ENCODE measurements at places on chromosomes 7 and 10.

DNA sequence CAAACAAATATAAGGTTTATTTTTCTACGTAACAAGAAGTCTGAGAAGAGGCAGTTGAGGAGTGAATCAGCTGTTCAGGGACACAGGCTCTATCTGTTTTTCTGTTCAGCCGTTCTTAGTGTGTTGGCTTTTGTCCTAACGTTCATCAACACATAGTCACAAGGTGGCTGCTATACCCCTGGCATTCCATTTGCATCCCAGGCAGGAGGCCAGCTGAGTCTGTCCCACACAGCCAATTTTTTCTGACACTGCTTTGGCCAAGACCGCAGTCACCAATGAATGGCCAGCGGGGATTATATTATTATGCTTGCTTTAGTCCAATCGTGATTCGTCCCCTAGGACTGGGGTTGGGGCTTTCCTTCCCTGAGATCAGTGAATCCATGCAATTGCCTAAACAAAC, 143.4 kb upstream of the CHST15 start:
- no peak for DNase-seq

- DNase-seq = no peak
Observed at GRCh38 chr7:1591396-1591795, 21.6 kb upstream of the PSMG3 start.

- DNase-seq = no peak
Observed at GRCh38 chr7:48390388-48391327, 219.4 kb downstream of the ABCA13 start.

DNA sequence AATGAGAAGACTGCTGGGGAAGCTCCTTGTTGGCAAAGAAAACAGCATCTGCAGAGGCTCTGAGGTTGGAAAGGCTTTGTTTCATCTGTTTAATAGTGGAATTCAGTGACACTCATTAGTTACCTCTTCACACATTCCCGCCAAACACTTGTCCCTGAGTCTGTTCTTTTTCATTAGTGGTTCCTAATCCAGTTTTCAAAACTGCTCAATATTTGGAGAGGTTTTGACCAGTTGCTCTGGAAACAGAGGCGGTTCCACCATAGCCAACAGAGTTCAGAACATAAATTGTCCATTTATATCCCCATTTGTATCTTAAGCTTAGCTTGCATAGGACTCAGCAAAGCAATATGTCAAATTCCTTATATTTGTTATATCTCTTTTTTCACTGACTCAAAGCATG, 754.6 kb downstream of the AUTS2 start:
- no peak for DNase-seq

DNA sequence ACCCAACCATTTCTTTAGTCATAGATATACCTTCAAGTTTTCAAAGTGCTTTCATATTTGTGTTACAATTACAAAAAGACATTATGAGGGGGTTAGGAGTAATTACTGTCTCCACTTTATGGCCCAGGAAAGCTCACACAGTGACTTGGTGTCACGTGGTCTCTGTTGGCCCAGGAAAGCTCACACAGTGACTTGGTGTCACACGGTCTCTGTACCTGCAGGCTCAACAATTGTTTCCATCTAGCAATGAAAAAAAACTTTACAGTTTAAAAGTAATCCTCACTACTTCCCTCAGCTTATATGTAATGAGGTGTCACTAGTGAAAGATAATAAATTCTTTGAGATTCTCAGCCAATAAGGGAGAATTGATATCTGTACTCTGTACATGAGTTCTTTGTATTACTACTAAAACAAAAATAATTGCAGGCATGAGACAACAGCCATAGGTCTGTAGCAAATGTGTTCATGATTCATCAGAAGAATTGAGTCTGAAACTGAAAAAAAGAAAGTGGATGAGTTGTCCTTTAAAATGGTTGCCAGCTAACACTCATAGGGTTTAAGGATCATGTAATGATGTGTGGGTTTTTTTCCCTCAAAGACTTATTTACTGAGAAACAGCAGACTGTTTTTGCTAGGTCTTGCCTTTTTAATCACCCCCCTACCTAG, 10.9 kb downstream of the OGDH start:
- DNase-seq = no peak

DNA sequence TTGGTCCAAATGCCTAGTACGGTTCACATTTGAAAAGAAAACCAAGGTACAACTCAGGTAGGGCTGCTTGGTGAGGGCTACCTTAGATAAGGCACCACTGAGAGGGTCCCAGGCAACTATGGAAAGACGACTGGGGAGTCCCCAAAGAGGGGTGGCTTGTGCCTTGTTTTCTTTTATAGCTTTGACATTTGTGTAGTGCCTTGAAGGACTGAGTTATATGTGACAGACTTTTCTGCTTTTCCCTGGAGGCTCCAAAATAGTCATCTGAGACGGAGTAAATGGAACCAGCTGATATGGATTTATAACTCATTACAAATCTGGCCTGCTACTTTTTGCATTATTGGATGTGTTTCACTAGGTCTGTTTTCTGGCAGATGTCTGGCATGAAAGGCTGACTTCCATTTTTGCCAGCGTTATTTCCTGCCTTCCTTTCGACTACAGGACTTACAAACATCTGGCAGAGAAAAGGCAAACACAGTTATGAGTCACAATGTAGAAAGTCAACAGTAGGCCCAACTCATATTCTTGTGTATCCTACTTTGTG, 88.2 kb upstream of the IMMP2L start:
- no peak for DNase-seq

DNA sequence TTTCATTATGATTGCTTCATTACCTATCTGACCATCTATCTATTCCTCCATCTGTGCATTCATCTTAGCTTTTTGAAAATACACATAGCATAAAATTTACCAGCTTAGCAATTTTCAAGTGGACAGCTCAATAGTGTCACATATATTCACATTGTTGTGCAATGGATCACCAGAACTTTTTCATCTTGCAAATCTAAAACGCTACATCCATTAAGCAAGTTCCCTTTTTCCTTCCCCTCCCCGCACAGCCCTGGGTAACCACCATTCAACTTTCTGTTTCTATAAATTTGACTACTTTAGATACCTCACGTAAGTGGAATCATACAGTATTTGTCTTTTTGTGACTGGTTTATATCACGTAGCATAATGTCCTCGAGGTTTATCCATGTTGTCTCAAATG, 78.0 kb upstream of the ADRB1 start:
- no peak for DNase-seq

GRCh38 chr7:1290026-1290678, 57.5 kb downstream of the UNCX start:
- peak; percentile 42 for DNase-seq

DNA sequence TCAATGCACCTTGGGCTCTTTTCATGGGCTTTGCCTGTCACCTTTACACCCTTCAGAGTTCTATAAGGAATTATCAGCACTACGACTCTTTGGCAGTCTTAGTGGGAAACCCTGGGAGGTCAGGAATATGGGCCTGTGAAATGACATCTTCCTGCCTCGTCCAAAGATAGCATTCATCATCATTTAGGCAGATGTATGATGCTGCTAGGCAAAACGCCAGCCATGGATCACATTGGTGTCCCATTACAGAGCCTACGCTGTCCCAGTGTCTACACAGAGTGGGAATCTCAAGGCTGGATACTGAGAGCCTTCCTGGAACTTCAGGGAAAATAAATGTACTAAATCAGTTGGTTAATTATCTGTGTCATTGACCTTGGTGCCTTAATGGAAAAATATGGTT, 259.4 kb upstream of the CELF2 start:
- no peak for DNase-seq

DNA sequence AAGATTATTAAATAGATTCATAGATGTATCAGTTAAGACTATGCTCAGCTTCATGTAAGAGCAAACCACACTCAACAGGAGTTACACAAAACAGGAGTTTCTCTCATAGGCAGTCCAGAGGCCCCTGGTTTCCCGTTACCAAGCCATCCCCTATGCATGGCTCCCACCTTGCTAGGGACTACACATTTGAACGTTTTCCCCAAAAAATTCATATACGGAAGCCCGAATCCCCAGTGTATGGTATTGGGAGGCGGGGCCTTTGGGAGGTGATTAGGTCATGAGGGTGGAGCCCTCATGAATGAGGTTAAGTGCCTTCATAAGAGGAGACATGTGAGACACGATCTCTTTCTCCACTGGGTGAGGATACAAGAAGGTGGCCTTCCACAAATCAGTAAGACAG, 29.1 kb downstream of the RSU1 start:
- DNase-seq = no peak

GRCh38 chr10:69464801-69465401, 13.6 kb downstream of the TSPAN15 start:
- peak; percentile 49 for DNase-seq

GRCh38 chr10:112216151-112216550, 32.6 kb upstream of the GPAM start:
- no peak for DNase-seq

DNA sequence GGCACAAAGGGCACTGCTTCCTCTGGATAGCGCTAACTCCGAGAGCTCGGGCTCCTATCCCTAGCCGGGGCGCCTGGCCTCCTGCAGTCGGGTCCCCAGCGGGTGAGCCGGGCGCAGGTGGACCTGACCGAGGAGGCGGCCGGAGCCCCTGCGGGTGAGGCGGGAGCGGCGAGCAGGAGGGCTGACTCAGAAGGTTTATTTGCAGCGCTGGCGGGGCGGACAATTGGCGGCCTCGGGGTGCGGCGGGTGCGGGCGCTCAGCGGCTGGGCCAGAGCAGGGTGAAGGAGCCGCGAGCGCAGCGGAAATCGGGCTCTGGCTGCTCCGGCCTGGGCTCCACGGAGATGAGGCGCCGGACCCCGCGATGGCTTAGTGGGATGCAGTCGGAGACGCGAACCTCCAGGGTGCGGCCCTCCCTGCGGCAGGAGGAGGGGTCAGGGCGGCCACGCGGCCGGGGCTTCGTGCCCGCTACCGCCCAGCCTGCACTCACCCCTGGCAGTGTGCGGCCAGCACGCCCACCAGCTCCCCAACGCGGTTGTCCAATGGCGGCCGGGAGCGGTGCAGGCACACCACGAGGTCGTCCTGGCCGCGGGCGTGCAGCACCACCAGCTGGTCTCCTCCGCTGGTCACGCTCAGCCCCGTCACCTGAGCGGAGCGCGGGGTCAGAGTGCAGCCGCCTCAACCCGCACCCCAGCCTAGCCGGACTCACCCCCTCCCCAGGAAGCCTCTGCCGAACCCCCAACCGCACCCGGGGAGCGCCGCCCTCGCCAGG, 16.1 kb downstream of the MYO1G start:
- DNase-seq = no peak

GRCh38 chr7:35241884-35242283, 12.0 kb downstream of the TBX20 start:
- DNase-seq = no peak

GRCh38 chr10:86723009-86723408, 33.4 kb upstream of the BMPR1A start:
- no peak for DNase-seq

DNA sequence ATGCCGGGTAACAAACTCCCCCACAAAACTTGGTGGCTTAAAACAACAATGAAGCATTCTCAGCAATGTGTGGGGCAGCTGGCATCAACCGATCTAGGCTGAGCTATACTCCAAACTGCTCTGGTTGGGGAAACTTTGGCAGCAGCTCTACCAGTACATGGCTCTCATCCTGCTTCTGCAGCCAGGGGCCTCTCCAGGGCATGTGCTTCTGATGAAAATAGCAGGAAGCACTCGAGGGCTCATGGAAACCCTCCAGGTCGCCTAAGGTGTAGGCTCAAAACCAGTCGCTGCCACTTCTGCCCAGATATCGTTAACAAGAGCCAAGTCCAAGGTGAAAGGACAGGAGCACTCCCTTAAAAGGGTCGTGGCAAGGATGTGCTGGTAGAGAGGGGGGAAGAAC, 134.1 kb downstream of the TEX36 start:
- no peak for DNase-seq

- DNase-seq = no peak
Observed at GRCh38 chr7:37552030-37552429, 103.4 kb upstream of the ELMO1 start.

- DNase-seq = no peak
Observed at GRCh38 chr10:28624351-28624750, 53.0 kb upstream of the BAMBI start.

GRCh38 chr7:45687721-45688120, 113.6 kb downstream of the ADCY1 start:
- DNase-seq = no peak

DNA sequence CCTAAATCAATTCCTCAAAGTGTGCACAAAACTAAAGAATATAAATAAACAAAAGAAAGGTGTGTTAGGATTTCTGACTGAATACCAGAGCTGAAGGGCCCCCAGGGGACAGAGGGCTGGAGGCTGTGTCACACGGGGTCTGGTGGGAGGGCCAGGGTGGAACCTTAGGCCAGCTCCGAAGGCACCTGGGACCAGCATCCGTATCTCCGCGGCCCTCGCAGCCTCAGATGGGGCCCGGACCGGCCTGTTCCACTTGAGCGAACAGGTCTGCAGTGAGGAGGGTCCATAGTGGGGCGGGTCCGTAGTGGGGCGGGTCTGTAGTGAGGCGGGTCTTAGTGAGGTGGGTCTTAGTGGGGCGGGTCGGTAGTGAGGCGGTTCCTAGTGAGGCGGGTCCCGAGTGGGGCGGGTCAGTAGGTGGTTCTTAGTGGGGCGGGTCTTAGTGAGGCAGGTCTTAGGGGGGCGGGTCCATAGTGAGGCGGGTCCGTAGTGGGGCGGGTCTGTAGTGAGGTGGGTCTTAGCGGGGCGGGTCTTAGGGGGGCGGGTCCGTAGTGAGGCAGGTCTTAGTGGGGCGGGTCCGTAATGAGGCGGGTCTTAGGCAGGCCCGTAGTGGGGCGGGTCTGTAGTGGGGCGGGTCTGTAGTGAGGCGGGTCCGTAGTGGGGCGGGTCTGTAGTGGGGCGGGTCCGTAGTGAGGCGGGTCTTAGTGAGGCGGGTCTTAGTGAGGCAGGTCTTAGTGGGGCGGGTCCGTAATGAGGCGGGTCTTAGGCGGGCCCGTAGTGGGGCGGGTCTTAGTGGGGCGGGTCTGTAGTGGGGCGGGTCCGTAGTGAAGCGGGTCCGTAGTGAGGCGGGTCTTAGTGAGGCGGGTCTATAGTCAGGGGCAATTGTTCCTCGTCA, 15.1 kb downstream of the GPR146 start:
- DNase-seq = no peak

DNA sequence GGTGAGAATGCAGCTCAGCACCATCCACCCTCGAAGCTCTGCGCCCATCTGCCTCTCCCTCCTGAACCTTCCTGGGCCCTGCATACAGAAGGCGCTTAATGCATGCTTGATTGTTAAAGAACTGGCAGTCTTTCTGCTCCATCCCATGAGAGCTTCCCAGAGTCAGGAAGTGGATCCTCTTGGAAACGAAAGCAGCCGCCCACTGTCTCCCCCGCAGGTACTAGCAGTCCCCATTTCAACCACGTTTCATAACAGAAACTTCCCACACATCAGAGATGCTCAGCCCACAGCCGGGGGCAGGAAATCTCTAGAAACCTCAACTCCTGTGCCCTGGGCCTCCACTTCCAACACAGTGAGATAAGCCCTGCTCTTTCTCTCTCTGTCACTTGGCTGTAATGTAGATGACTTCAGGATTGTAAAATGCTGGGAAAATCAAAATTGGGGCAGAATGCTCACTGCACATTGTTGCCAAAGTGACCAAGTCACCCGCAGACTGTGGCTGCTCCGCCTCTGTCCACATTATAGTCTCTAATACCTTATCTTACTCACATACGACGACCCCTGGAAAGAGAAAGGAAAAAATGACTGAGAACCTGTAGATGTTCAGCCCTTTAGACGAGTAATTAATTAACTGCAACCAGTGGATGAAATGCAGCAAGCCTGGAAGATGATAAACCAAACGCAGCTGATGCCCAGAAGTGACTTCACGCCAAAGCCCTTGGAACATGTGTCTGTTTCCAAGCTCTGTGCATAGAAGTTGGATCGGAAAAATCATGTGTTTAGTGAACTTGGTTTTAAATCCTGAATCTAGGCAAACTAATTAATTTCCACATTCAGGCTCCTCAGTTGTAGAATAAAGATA, 28.5 kb downstream of the GSDME start:
- DNase-seq = peak; percentile 53

GRCh38 chr10:58712982-58713381, 200.3 kb downstream of the BICC1 start:
- no peak for DNase-seq
